ENCODE measurements at places on chromosomes 7 and 10.
A peak's percentile ranks its signal among the peaks of the same experiment; 100 is the strongest.

DNA sequence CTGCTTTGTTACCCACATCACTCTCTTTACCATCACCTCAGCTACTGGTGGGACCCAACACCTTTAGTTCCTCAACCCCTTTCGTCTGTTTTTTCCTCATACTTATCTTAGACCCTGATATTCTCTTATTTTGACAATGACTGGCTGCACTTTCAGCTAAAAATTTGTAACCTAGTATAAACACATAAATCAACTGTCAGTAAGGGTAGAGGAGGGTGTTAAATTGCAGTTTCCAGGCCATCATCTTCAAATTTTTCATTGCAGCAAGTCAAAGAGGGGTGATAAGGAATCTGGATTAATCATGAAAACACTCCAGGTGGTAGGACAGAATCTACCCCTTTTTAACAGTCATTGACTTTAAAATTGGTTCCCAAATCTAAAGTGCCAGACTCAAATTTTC lies 27.9 kb downstream of the SEMA3D start:
- DNase-seq, result no peak

DNA sequence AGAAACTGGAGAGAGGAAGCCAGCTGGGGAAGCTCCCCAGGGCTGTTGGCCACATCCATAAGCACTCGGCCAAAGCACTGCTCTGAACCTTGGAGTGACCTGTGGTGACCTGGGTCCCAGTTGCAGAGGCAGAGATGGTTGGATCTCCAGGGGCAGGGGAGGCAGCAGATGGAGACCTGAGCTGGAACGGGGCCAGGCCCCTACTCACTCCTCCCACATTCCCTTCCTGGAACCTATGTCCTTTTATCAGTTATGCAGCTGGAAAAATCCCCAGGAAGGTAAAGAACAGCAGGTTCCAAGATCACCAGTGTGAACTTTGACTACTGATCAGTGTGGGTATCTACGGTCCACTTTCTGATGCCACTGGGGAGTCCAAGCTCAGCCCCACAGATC lies 9.6 kb upstream of the PNLIPRP2 start:
- no peak for DNase-seq

GRCh38 chr10:95513008-95513589 lies 48.1 kb downstream of the SORBS1 start:
- no peak for DNase-seq

- no peak for DNase-seq
These were observed 18.2 kb upstream of the HECTD2 start for GRCh38 chr10:91391920-91392319.

GRCh38 chr7:22647451-22648257 lies 79.3 kb upstream of the IL6 start:
- DNase-seq, result no peak

DNA sequence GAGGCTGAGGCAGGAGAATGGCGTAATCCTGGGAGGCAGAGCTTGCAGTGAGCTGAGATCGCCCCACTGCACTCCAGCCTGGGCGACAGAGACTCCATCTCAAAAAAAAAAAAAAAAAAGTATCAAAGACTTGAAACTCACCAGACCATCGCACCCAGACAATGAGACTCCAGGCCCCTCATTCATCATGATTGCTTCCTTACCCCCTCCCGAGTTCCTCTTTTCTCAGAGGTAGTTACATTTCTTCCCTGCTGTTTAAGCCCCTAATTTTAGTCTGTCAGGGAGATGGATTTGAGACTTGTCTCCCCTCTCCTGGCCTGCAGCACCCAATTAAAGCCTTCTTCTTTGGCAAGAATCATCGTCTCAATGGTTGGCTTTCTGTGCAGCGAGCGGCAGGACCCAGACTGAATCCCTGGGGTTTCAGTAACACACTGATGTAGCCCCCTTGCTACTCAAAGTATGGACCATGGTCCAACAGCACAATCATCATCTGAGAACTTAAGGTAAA lies 19.4 kb upstream of the TPST1 start:
- no peak for DNase-seq

- no peak for DNase-seq
These were observed 82.2 kb downstream of the PARD3 start for GRCh38 chr10:34732926-34733325.

DNA sequence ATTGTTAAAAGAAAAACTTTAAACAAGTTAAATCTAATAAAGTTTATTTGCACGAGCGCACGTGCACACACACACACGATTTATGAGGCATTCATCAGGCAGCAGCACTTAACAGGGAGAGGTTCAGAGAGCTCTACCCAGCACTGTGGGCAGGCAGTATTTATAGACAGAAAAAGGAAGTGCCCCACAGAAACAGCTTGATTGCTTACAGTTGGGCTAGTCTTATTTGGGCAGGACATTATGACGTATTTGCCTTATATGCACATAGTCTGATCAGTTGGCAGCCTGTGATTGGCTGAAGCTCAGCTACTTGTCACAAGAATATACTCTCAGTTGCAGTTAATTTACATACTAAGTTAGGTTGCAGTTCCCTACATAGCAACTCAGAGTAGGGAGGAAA lies 1.2 kb upstream of the SDHAF3 start:
- no peak for DNase-seq

DNA sequence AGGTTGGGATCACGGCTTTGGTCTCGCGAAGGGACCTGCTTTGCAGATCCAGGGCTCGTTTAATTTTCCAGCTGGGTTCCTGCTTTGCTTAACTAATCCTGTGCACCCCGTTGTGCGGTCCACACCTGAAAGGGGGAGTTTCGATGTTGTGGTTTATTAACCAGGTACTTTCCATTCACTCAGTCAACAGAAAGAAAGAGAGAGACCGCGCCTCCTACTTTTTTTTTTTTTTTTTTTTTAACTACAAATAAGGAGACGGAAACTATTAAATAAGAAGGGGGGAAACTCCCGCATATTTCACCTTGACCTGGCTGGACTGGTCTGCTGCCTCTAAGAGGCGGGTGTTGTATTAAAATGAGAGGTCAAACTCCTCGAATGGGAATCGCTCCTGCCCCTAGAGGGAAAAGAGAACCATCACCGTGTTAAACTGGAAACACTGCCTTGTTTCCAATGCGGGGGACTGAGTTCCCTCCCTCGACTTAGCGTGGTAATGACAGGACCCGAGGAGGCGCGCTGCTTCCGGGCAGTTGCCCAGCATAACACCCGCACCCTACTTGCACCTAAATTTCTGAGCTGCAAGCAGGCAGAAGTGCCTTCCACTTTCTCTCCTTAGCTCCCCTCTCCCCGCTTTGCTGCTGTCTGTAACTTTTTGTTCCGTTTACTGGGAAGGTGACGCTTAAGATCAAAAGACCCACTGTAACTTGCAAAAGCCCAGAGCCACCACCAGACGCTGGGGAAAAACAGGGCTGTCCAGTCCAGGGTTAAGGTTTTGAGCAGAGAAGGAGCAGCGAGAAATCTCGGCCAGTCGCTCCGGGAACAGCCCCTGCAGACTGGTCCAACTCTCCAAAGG lies 1.1 kb upstream of the ITGB8 start:
- peak; percentile 84 for DNase-seq

- DNase-seq, result no peak
These were observed 104.1 kb upstream of the KCNMA1 start for GRCh38 chr10:77741746-77742145.

- DNase-seq, result no peak
These were observed 324.0 kb downstream of the PTEN start for GRCh38 chr10:88187472-88187871.

DNA sequence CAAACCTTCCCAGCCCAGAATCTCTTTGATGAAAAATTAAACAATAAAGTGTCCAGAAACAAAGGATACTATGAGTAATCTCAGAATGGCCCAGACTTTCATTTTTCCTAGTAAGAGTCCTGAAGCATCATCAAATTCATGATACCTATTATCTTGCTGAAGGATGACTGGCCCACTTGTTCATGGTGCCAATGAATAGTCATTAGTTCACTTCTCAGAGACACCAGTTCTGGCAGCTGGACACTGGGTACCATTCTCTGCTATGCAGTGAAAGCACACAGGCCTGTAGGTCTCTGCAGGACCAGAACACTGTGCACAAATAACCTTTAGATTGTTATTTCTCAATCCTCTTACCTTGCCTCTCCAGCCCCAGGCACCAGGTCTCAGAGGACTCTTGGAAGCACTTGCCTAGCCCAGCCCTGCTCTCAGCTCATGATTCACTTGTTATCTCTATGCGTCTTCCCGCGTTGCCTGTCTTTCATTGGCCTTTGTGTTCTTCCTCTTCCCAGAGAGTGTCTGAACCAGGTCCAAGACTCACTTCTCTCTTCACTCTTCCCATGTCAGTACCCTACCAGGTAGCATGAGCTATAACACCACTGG lies 98.1 kb upstream of the AGBL3 start:
- no peak for DNase-seq

DNA sequence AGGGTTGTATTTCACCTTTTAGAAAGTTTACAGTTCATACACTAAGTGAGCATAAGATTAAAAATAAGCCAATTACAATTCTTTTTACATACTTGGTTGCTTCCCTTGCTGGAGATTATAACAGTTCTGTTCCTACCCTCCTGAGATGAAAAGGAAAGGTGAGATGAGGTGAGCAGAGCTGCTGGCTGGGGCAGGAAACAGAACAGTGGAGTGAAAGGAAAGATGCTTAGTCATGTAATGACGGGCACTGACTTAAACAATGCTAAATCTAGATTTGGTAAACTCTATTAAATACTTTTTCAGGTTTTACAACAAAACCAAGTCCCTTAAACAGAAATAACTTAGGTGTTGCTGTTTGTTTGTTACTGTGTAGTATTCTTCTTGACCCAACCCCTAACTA lies 19.9 kb upstream of the ZEB1 start:
- DNase-seq, result no peak

DNA sequence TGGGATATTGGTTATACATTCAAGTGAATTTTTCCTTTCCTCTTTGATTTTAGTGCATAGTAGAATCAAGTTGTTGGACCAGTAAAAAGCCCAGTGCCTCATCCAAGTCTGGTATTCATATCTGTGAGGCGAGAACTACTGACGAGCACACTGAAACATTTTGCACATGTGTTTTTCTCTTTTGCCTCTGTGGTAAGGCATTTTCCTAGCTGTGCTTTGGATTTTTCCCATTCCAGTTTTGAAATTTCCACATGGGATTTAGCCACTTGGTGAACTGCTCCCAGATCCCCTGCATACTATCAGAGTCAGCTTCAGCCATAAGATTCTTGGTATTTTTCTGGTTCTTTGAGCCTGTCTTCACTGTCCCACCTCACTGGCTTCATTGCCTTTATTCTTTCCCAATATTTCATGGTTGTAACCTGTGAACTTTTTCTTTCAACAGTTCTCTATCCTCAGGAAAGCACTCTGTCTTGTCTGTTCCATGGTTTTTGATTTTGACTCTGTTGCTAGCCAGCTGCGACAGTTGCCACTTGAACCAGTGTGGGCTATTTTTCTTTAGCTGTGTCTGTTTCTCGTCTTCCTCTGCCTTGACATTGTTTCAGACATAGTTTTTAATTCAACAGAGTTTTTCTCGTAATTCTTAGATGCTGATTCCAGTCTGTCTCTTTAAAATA lies 239.0 kb downstream of the REEP3 start:
- DNase-seq, result no peak

GRCh38 chr7:151410405-151411390 lies 860 bp upstream of the WDR86 start:
- DNase-seq, result no peak

- no peak for DNase-seq
These were observed 82.2 kb downstream of the MRPL32 start for GRCh38 chr7:43014406-43014805.

DNA sequence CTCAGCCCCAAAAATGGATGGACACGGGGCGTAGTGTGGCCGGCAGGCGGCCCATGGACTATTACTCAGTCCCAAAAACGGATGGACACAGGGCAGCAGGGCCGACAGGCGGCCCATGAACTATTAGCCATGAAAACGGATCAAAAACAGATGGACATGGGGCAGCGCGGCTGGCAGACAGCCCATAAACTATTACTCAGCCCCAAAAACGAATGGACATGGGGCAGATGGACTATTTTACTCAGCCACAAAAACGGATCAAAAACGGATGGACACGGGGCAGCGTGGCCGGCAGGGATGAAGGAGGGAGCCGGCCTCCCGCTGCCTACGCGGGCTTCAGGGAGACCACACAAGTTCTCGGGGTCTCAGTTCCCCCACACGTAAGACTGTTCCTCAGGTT lies 32.9 kb downstream of the GPER1 start:
- DNase-seq, result no peak

DNA sequence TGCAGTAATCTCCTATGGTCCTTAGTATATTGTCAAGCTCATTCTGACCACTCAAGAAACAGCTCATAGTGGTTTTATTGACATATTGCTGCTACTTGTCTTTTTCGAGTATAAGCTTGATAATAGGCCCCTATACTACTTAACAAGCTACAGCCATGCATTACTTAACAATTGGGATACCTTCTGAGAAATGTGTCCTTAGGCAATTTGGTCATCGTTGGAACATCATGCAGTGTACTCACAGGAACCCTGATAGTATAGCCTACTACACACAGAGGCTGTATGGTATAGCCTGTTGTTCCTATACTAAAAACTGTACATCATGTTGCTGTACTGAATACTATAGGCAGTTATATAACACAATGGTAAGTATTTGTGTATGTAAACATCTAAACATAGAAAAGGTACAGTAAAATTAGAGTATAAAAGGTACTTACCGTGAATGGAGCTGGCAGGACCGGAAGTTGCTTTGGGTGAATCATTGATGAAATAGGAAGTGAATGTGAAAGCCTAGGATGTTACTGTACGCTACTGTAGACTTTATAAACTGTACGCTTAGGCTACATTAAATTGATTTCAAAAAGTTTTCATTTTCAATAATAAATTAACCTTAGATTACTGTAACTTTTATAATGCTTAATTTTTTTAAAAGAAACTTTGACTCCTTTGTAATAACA lies 160.9 kb downstream of the LRRC4 start:
- DNase-seq, result no peak

Measured in NCI-H1417 treated with DMSO at 0.1 percent for 48 hours (cell line).